A549 treated with CpdA at 1 μM for 4 hours (cell line): ENCODE measurements at places on chromosomes 4 and X. TPM values are rescaled to one million over a fixed set of nuclear protein-coding genes. Genes with fewer than 3 reads are reported as not detected.

The MEPE gene
- not detected in 5 replicates for total RNA-seq

The RAB9B gene
- total RNA-seq = 0.05 TPM in 3 of 5 replicates, not detected in the others

The GPRASP2 gene
- total RNA-seq = 4.7 to 7.2 TPM (median 6.9 TPM) in 5 replicates

The CABS1 gene
- not detected in 5 replicates for total RNA-seq

The ATP2B3 gene
- 0.06 to 0.15 TPM (median 0.07 TPM) in 5 replicates for total RNA-seq

The AMOT gene
- 0.02 to 0.54 TPM (median 0.07 TPM) in 3 of 5 replicates, not detected in the others for total RNA-seq

The CPE gene
- total RNA-seq = 1.7 to 2.6 TPM (median 2.0 TPM) in 5 replicates

The LDB2 gene
- not detected in 5 replicates for total RNA-seq

The UGT2B7 gene
- 0.12 to 0.34 TPM (median 0.18 TPM) in 5 replicates for total RNA-seq

The SERPINA7 gene
- total RNA-seq = not detected in 5 replicates

The OCIAD2 gene
- total RNA-seq = 112 to 179 TPM (median 129 TPM) in 5 replicates

The SERTM2 gene
- not detected in 5 replicates for total RNA-seq

The SORCS2 gene
- 2.9 to 5.6 TPM (median 5.3 TPM) in 5 replicates for total RNA-seq

The POU4F2 gene
- not detected in 5 replicates for total RNA-seq

The OCIAD1 gene
- total RNA-seq = 125 to 220 TPM (median 131 TPM) in 5 replicates

The TTC29 gene
- total RNA-seq = not detected in 5 replicates

The MAGEC2 gene
- total RNA-seq = not detected in 5 replicates
